NCI-H510A treated with DMSO at 0.1 percent for 48 hours (cell line): ENCODE measurements at places on chromosomes 3 and 15.

DNA sequence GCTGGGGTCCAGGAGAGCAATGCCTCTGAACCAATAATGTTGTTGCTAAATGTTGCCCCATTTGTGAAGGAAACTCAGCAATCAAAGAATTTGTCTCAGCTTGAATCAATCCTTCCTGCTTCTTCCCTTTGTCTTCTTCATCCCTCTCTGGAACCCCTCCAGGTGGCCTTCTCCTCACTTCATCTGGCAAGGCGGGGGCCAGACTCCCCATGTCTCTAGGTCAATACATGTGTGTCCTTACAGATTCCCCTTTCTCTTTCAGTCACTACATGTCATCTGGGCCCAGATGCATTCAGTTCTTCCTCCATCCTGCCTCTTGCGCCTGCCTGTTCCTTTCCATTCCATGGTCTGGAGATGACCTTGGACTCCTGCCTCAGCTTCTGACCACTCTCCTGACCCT, 8.0 kb upstream of the LTF start:
- no peak for DNase-seq

GRCh38 chr15:39579487-39580116, 1.3 kb upstream of the THBS1 start:
- DNase-seq, result no peak

- DNase-seq, result no peak
These were observed 23.7 kb downstream of the PPP2R3A start for GRCh38 chr3:135989242-135989641.

DNA sequence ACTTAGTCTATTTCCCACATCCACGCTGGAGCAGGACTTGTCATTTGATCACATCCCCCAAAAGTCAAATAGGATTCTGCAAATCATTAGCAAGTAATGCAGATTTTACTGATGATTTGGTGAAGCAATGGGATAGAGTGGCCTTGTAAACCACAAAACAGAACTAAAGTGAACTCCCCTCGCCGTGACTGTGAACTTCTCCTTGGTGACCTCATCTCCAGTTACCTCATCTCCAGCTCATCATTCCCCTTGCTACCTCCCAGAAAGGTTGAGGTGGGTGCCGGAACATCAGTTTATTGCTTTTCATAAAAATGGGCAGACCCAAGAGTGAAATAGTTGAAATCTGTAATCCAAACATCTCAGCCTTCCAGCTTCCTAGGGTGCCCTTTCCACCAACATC, 36.7 kb upstream of the ADPGK start:
- no peak for DNase-seq

DNA sequence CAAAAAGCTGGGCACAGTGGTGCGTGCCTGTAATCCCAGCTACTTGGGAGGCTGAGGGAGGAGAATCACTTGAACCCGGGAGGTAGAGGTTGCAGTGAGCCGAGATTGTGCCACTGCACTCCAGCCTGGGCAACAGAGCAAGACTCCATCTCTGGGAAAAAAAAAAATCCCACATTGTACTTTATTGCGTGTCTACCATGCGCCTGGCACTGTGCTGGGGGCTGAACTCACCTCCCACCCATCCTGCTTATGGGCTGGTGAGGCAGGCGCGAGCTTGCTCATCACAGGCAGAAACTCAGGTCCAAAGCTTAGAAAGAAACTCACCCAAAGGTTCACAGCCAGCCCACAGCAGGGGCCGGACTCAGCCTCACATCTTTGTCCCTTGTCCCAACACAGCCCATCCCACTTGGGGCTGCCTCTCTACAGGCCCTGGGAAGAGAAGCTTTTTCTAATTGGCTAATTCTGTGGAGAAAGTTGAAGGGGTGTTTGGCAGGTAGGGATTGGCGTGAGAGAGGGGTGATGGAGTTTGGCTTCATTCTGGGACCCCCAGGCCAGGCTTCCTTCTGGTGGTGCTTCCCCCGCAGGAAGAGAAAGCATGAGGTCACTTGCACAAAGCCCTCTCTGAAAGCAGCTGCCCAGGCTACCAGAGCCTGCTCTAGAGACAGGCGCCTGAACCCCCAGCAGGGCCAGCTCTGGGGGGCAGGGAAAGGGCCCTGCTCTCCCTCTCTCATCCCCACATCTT, 122.6 kb upstream of the SMAD3 start:
- DNase-seq, result no peak
